Adipose tissue (tissue), 3 donors: ENCODE measurements at places on chromosomes 11 and 22. TPM values are rescaled to one million over a fixed set of nuclear protein-coding genes. Genes with fewer than 3 reads are reported as not detected.

Gene CAT
- polyA plus RNA-seq = 149 TPM

Gene FJX1
- polyA plus RNA-seq = 2.3 TPM

Gene RIMBP3C
- not detected for polyA plus RNA-seq

Gene OR4A16
- polyA plus RNA-seq = not detected

Gene PAMR1
- 8.3 TPM for polyA plus RNA-seq

Gene INSC
- polyA plus RNA-seq = 0.34 TPM

Gene SPI1
- 49.3 TPM for polyA plus RNA-seq

Gene SLC16A8
- 0.21 TPM for polyA plus RNA-seq

Gene P4HA3
- polyA plus RNA-seq = 0.45 TPM

Gene EFCAB6
- polyA plus RNA-seq = 0.76 TPM

Gene DDX25
- polyA plus RNA-seq = 0.34 TPM

Gene MPZL3
- polyA plus RNA-seq = 3.2 TPM

Gene OR8G5
- polyA plus RNA-seq = not detected

Gene SAMM50
- 55.3 TPM for polyA plus RNA-seq

Gene SHANK3
- 33.1 TPM for polyA plus RNA-seq

Gene OR5AR1
- polyA plus RNA-seq = not detected

Gene FXYD6
- polyA plus RNA-seq = 15.5 TPM

Gene KCNE3
- polyA plus RNA-seq = 11.0 TPM

Gene GRK2
- 26.8 TPM for polyA plus RNA-seq

Gene CD3E
- polyA plus RNA-seq = 2.9 TPM

Gene ADM
- polyA plus RNA-seq = 477 TPM

Gene UBQLNL
- polyA plus RNA-seq = 0.09 TPM

Gene LRRC10B
- 1.3 TPM for polyA plus RNA-seq

Gene PKDREJ
- polyA plus RNA-seq = 0.06 TPM

Gene PAX6
- polyA plus RNA-seq = 0.06 TPM

Gene CCDC87
- not detected for polyA plus RNA-seq

Gene HORMAD2
- polyA plus RNA-seq = not detected

Gene CBLIF
- 2.1 TPM for polyA plus RNA-seq

Gene MRGPRX4
- polyA plus RNA-seq = not detected

Gene CYTH4
- polyA plus RNA-seq = 18.1 TPM

Gene CELSR1
- 1.2 TPM for polyA plus RNA-seq

Gene CDHR5
- polyA plus RNA-seq = 0.74 TPM

Gene PICK1
- polyA plus RNA-seq = 20.6 TPM

Gene MUC5AC
- 24.5 TPM for polyA plus RNA-seq

Gene NXPE1
- not detected for polyA plus RNA-seq

Gene AP1B1
- polyA plus RNA-seq = 36.1 TPM

Gene SOX10
- polyA plus RNA-seq = 0.49 TPM

Gene PGR
- 0.08 TPM for polyA plus RNA-seq

Gene TRIM49
- polyA plus RNA-seq = not detected

Gene IGLL1
- polyA plus RNA-seq = not detected

Gene LMO2
- 44.0 TPM for polyA plus RNA-seq

Gene MB
- polyA plus RNA-seq = 19.2 TPM
